ENCODE measurements at places on chromosomes 5 and 9.

- no peak for DNase-seq
Measured at GRCh38 chr5:68839019-68839552, 254.7 kb upstream of the SLC30A5 start.

DNA sequence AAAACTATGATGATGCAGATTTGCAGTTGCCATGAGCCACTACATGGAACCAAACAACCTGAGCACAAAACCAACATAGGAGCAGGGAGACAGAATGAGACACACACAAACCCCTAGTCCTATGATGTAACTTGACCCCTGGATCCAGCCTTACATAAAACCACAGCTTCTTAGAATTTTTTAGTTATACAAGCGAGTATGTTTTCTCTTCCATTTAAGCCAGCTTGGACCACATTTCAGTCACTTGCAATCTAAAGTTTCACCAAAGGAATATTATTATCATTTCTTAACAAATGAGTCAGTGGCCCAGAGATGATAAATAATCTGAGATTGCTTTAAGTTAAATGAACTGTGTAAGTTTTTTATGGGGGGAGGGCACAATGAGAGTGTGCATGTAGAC lies 6.8 kb downstream of the SPOCK1 start:
- no peak for DNase-seq

DNA sequence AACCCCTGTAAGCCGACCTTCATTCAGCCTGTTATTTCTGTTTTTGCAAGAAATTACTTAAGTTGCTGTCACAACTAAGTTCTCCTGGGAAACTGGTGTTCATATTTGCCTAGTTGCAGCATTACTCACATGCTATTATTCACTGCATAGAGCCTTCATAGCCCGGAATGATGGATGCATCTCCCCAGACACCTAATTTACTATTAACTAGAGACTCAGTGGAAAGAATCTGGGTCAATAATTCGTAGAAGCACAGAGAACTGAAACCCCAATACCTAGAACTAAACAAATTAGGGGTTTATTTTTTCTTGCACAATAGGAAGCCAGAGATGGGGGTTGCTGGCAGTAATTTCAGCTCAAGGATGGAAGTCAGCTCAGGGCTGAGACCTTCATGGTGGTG lies 45.7 kb upstream of the FAM170A start:
- DNase-seq: no peak

DNA sequence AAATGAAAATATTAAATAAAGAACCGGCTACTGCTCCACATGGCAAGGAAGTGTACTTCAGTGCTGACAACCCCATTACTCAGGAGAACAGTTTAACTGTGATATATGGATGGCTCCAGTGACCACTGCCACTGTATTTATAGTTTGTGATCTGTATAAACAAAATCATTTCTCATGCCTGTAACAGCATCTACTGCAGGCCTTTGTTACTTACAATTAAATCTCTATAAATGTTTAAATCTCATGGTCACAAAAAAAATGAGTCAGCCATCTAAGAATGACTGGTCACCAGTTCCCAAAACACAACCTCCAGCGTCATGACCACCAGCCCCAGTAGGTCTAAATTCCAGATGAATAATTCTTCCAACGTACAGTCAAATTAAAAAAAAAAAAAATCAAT lies 24.6 kb downstream of the SERINC5 start:
- no peak for DNase-seq

DNA sequence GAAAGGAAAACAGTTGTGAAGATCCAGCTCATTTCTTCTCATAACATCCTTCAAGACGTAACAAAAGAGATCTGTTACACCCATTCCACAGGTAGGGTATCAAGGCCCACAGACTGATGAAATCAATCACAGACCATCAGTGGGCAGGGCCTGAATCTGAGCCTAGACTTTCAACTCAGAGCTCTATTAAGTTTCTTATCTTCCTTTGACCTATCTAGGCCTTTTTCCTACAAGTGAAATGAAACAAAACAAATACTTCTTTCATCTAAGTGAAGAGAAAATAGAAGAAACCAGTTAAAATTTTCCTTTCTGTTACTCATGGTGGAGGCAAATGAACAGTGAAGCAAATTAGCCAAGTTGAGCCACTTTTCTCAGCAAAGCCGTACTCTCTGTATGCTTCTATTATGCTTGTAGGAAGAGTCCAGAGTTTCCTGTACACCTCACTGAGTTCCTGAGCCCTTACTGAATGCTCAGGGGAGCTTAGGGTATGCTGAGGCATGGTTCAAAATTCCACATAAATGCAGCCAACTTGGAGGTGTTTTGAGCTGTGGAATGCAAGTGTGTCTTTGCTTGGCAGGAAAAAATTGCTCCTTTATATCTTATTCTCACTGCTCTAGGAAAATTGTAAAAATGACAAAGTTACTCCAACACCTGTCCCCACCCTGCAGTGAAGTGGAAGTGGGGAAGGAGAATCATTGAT lies 91.9 kb downstream of the FEM1C start:
- no peak for DNase-seq

DNA sequence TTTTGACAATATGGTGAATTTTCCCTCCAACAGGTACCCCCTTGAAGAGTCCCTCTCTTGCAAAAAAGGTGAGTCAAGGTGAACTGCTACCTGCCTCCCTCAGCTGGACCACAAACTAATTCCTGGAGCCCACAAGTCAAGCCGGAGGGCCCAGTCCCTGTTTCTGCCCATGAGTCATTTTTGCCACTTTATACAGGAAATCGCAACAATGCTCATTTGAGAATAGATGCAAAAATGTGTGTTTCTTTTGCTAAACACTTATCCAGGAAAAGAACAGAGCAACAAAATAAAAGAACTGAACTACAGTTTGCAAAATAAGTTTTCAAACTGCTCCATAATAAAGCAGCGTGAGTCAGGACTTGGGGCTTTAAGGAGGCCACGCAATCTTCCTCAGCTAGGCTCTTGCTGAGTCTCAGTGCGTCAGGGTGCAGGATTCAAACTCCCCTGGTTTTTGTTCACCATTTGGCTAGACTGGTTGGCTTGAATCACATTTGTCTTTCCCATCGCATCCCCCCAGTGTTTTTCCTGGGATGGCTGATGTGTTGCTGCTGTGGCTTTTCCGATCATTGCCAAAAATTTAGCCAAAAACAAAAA lies 102.7 kb downstream of the GOLPH3 start:
- no peak for DNase-seq

GRCh38 chr9:125632321-125633115 lies 74.5 kb downstream of the MAPKAP1 start:
- DNase-seq: no peak

- no peak for DNase-seq
Measured at GRCh38 chr5:172710676-172711075, 60.3 kb downstream of the DUSP1 start.
